ENCODE measurements at places on chromosomes 3 and 15.

- DNase-seq: no peak
Measured at GRCh38 chr3:143811602-143812001, 36.7 kb downstream of the SLC9A9 start.

GRCh38 chr3:168517249-168518071 is 421.7 kb upstream of the GOLIM4 start:
- no peak for DNase-seq

- DNase-seq: no peak
Measured at GRCh38 chr3:33578325-33579177, 138.3 kb upstream of the UBP1 start.

GRCh38 chr15:50506121-50506520 is 40.3 kb downstream of the USP50 start:
- DNase-seq: no peak

DNA sequence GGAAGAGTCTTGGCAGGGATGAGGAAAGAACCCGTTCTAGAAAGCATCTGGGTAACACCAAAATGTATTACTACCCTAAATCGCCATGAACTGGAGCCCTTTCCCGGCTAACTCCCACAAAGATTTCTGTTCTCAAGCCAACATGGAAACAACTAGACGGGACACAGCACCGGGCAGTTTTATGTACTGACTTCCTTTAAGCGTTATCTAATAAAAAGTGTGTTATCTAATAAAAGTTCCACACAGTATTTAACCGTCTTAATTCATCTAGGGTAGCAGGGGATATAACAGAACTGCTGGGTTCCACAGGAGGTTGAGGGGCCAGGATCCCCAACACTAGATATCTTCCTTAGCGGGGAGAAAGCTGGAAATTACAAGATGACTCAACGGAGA is 347 bp upstream of the C3orf62 start:
- no peak for DNase-seq

GRCh38 chr3:175267121-175267531 is 408.0 kb downstream of the NAALADL2 start:
- no peak for DNase-seq

GRCh38 chr3:125160606-125161371 is 51.8 kb downstream of the SLC12A8 start:
- no peak for DNase-seq

DNA sequence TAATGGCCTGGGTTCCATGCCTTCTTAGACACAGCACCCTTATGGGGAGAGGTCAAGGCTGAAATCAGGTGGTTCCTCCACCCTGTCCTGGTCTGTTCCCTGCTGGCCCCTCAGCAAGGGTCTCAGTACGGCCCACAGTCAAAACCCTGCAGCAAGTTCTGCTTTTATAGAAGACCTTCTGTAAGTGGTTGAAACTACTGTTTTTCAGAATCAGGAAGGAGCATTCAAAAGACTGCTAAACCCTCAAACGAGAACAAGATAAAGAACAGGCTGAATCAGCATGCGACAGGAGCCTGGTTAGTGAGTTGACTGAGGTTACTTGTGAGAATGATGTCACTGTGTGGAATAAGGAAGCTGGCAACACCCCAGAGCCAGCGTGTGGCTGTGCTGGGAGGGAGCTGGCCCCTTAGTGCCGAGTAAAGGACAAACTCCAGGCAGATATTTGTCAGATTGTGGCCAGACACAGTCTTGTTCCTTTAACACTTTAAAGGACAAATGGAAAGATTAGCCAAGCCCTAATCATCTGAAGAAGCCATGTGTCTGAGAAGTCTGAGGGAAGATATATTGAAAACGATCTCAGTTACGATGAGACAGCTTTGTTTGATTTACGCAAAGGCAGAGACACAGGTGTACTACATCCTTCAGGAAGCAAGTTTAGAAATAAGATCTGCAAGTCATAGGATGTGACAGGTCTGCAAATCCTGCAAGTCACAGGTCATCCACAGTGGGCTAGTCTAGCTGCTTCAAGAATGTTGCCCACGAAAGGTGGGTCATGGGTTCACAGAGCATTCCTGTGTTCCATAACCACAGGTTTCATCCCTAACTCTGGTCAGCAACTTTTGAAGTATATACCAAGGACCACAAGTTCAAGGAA is 54.0 kb downstream of the B3GNT5 start:
- peak; percentile 35 for DNase-seq

- no peak for DNase-seq
Measured at GRCh38 chr3:3027976-3028567, 82.1 kb downstream of the IL5RA start.

GRCh38 chr3:50486219-50486888 is 17.1 kb downstream of the CACNA2D2 start:
- DNase-seq: no peak

DNA sequence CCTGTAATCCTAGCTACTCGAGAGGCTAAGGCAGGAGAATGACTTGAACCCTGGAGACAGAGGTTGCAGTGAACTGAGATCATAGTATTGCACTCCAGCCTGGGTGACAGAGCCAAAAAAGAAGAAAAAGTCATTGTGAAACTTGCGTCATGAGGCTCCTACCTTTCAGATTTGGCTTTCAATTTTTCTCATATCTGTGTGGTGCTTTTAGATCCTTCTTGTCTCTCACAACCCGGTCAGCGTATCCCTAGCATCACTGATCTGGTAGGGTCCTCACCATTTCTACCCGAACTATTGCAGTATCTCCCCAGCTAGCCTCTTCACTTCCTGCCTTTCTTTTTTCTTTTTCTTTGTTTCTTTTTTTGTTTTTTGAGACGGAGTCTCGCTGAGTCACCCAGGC is 21.6 kb upstream of the GCNT3 start:
- DNase-seq: no peak

DNA sequence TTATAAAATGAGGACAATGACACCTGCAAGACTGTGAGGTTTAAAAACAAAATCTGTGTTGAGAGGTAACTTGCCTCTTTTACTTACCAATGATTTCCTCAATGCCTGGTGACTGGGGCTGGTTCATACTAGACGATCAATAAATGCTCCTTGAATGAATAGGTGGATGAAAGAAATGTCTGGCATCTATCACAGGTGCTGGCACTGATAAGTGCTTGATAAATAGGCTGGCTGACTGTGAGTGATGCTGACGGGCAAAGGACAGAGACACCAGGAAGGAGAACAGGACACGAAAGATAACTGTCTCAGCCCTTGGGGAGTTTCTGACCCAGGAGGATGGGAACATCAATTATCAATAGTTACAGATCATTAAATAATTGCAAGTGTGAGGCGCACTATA is 31.9 kb downstream of the RBP2 start:
- DNase-seq: no peak

DNA sequence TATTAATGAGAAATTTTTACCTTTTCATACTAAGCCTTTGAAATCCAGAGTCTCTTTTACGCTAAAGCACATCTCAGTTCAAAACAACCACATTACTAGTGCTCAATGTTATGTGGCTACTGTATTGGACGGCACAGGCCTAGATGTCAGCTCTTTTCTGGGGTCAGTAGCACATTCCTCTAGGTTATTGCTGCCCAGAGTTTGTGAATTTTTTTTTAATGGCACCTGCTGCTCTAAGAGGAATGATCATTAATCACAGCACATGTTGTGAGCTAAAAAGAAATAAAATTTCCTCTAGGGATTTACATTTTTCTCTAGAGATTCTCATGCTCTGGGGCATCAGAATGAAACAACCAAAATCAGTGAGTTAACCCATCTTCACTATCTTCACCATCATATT is 436.8 kb upstream of the THBS1 start:
- no peak for DNase-seq

GRCh38 chr3:59940718-59941117 is 890.9 kb upstream of the CFAP20DC start:
- DNase-seq: no peak
